ENCODE measurements at places on chromosomes 4 and X.

DNA sequence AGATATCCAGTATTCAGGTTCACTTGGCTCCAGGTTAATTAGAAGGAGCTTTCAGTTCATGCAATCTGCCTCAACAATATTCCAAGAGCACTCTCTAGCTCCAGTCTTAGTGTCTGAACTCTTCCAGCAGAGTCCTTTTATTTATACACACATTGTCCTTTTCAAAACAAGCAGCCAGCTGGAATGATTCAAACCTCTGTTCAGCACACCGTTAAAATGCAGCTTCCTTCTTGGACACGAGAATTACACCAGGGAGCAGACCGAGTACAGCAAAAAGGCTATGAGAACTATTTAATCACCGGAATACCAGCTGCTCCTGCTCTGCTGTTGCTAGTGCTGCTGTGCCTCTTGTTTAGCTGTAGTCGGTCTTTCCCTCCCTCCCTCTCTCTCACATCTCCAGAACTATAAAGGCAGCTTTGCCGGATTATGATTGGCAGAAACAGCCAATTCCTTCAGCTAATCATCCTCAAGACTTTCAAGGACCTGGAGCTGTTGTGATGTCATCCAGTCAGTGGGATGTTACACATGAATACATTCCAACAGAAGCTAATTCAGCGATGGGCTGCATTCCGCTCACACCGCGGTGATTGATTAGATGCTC is at the start of gene NDST4:
Gene NDST4, minus strand, starts transcription at position 115 of the 601 bp plus-strand sequence. CDS start 36,584 bp downstream, outside the sequence.
- DNase-seq: peak; percentile 28

DNA sequence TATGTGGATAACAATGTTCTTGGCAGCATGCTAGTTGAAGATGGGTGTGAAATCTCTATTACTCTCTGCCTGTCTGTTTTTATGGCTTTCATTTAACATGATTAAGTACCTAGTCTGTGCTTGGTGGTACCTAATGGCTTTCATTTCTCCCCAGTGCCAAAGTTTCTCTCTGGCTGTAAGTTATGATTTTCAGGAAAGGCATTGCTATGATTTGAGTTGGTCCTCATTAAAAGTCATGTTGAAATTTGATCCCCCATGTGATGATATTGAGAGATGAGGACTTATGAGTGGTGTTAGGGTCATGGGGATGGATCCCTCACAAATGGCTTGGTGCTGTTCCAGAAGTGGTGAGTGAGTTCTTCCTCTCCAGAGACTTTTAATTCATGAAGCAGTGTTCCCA is 162.4 kb upstream of the IL15 start:
- DNase-seq: peak; percentile 43

GRCh38 chr4:23369331-23369730 is 520.5 kb downstream of the PPARGC1A start:
- no peak for DNase-seq

- DNase-seq: no peak
These were observed 55.2 kb upstream of the NLGN4X start for GRCh38 chrX:6283826-6284225.

DNA sequence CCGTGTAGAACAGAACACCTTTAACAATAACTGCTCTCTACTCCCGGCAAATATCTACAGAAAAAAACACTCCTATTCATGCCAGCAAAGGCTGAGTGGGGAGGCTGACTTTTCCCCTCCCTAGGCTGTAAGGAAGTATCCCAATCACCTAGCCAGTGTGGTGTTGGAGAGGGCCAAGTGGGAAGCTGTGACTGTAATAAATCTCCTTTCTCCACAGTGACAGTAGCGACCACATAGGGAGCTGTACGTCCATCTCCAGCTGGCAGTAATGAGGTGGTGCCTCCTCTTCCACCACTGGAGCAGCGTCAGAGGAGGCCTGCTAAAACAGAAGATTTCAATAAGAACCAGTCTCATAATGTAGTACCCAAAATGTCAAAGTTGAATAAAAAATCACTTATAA is 47.9 kb upstream of the PLAC1 start:
- DNase-seq: no peak

- DNase-seq: no peak
These were observed 11.3 kb downstream of the FAM241A start for GRCh38 chr4:112156553-112156952.

DNA sequence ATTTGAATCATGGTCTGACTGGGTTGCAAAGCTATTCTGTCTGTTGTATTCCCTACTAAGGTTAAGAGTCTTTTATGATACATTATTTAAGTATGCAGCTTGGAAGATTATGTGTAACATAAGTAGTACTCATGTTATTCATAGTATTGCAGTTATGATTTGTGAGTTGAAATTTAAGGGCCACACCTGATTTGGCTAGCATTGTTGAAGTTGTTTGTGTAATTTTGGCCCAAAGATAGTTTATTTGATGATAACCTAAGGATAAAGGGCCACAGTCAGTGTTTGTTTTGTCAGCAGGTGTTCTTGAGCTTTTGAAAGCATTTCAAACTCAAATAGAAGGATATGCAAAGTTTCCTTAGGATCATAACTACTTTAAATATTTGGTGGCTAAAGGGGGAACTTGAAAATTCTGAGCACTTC is 38.9 kb downstream of the NUDT9 start:
- DNase-seq: peak; percentile 55

- no peak for DNase-seq
These were observed 7.1 kb upstream of the SCRG1 start for GRCh38 chr4:173405840-173406606.

GRCh38 chr4:113474017-113474416 is 287.5 kb downstream of the CAMK2D start:
- peak; percentile 95 for DNase-seq

DNA sequence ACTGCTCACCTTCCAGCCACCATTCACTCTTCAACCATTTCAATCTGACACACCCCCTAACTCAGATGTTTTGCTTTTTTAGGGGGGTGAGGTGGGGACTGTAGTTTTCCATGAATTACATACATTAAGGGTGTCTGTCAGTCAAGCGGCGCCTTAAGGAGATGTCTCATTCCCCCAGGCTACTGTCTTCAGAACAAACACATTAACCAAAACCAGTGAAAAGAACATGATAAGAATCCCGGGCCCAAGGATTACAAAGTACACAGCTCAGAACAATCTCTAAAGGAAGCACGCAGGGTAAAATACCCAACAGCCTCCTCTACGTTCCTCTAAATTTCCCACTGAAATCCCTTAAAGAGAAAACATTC is 62.5 kb upstream of the IRF2 start:
- DNase-seq: peak; percentile 17

DNA sequence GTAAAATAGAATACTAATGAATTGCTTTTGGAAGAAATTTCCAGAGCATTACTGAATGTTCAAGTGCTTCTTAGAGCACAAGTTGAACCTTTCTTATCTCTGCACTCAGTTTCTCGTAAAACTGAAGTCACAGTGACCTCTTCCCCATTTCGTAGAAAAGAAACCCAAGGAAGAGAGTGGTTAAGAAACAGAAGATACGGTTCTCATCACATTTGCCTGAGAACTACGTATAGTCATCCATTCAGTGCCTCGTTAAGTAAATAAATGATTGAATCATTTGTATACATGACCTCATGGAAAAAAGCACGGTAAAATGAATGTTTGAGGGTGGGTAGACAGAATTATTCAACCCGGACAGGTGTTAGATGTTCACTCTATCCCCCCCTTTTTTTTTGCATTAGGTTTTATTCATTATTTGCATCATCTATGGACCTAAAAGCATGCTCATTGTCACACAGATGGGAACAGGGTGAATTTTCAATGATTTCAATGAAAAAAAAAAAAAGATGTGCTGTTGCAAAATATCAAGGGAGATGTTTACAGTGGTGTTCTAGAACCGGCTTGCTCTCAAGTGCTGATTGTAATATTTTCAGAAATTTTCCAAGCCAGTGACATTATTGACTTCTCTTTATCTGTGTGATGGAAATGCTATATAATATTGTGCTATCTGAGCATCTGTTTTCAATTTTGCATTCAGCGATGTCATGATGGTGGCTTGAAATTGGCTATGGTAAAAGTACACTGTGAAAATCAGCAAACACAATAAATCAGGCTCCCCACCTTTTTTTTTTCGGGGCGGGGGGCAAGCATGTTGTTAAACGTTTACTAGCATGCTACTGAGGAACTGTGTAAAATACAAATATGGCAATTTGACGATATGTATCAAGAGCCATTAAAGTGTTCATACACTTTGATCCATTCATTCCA is 4.3 kb downstream of the RHOH start:
- DNase-seq: peak; percentile 62

- DNase-seq: no peak
These were observed 143.2 kb downstream of the BMP15 start for GRCh38 chrX:51053741-51054140.

- DNase-seq: no peak
These were observed 17.3 kb downstream of the KDM6A start for GRCh38 chrX:44890247-44890646.

DNA sequence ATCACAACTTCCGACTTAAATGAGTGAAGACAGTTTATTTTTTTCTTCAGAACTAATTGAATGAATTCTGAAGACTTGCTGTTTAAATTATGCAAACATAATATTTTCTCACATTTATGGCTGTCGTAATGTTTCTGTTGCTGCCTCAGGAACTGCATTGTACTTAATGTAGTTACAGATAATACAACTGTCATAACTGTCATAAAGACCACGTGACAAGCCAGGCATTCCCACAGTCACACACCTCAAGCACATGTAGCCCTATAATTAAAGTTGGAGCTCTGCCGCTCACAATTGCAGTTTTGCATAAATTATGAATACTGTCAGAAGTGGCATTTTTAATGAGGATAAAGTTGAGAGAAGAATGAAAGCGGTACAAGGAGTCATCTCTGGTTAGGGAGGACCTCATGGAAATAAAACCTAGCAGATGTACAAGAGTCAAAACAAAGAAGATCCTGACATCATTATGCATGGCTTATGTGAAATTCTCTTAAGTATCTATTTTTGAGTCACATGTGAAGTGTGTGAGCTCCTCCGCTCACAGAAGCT is 38.5 kb upstream of the GALNTL6 start:
- DNase-seq: no peak

DNA sequence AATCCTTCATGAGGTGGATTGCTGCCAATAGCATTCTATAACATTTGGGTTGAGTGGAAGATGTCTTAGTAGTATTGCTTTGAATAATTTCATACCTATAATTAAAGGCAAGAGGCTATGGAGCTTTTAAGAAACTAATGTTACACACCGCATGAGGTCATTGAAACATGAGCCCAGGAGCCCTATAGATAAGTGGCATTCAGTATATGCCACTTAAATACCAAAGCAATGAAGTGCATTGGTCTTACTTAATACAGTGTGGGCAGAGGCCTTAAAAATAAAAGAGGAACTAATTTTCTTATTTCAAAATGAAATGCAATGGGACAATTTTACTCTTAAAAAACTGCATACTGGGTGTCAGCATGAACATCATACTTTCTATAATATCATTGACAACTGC is 47.5 kb downstream of the SPATA18 start:
- no peak for DNase-seq

DNA sequence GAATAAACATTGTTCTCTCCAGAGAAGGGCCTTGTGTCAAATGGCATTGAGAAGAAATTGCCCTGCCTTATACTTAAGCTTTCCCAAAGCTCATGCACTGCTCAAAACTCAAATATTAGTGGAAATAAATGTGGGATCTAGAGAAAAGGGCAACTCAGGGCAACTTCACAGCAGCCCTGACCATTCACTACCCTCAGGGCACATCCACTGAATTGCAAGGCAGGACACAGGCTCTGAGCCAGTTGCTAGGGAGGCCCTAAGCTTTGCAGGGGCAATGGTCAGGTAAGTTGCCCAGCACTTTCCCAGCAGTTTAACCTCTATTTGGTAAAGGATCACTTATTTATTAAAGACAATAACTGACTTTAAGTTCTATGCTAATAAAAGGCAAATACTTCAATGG is 255.3 kb upstream of the TEX13A start:
- DNase-seq: no peak

DNA sequence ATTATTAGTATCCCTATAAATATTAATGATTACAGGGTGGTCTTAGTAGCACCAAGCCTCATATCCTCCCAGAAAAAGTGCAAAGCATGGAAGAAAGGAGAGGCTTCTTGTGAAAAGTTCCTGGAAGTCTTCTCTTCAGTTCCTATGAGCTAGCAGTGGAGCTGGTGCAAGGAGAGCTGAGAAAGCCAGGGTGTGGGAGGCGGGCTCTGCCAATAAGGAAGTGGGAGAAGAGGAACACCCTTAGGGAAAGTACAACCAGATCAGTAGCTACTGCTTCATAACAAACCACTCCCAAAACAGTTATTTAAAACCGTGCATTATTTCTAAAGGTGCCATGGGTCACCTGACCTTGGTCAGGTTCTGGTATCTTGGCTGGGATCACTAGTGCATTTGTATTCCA is 72.4 kb downstream of the MAP9 start:
- DNase-seq: no peak

DNA sequence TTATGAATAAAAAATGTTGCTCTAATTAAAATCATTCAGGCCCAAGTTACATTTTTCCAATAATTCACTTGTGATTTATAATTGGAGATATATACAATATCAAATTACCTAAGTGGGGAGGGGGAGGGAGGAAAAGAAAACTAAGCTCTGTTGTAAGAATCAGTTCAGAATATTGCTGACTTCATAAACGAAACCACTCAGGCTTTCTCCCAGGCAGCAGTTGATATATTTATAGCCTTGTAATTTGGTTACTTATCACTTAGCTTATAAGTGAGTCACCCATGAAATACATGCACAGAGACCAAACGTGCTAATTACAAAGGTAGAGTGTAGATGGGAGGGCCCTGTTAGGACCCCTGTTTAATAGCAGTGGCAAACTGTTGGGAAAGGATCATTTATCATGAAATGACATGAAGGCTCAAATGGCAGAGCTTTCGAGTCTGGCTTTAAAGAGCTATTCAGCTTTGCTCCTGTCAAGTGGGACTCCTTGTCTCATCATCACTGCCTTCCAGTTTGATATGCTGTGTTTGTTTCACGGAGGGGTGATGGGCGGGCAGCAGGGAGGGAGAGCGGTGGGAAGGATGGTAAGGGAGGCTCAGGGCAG is 105.6 kb upstream of the PGRMC2 start:
- DNase-seq: peak; percentile 69

DNA sequence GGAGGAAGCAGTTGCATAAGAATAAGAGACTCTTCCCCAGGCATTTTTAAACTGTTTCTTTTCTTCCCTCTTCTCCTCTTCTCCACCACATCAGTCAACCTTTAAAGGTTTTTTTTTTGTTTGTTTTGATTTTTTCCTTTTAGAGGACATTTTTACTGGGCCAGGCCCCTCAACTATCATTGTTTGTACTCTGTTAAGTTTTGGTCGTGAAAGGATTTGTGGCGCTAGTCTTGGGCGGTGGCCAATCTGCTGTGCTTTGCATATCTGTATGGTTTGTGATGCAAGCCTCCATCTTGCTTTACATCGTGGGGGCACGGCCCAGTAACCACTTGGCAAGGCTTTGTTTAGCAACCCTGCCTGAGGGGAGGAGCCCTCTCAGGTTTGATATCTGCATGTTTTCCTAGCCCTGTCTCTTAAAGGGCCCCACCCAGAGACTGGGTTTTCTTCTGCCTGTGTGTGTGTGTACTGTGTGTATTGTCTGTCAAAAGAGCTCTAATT is 101.9 kb upstream of the SLITRK2 start:
- DNase-seq: no peak

- peak; percentile 31 for DNase-seq
These were observed 135.7 kb downstream of the GPC3 start for GRCh38 chrX:133849676-133850075.

- no peak for DNase-seq
These were observed 127.1 kb downstream of the CFAP299 start for GRCh38 chr4:80462621-80463091.

GRCh38 chr4:156946516-156947424 is 24.8 kb downstream of the PDGFC start:
- peak; percentile 100 for DNase-seq

- DNase-seq: no peak
These were observed 51.5 kb downstream of the SLC2A9 start for GRCh38 chr4:9969526-9970398.

- DNase-seq: no peak
These were observed 492.3 kb downstream of the CENPC start for GRCh38 chr4:67052814-67053675.

Data from iris pigment epithelial cell (primary cell).